ENCODE measurements at places on chromosomes 1 and 21.
A peak's percentile ranks its signal among the peaks of the same experiment; 100 is the strongest.

DNA sequence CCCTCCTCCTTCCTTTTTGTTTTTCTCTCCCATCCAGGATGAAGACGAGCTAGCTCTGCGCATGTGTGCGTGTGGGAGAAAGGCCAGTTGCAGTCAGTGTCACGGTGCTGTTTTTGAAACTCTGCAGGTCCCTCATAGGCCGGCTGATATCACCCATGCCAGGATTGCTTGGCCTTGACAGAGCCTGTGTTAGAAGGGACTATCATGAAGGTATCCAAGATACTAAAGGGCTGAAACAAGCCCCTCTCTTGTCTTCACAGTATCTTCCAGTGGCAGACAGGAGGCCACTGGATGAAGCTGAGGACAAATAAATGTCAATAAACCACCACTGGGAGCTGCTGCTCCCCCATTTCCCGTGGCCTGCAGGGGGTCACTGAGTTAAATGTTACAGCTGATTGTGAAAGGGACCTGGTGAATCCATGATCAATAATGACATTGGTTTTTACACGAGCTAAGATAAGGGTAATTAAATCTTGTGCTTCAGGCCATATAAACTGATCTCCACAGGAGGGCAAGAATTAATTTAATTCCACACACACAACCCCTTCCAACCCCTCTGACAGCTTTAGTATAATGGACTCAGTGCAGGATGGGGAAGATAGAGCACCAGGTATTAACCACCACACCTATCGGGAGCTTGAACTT lies 64.6 kb upstream of the TARBP1 start:
- no peaks in the 10 kb centered on the region for H3K27me3 ChIP-seq
- H3K27ac ChIP-seq: no peak overlapping the region
- 0 out of 2 replicates have a peak, but pooled peaks cover 2% of the 10 kb centered on the region for H3K4me1 ChIP-seq

DNA sequence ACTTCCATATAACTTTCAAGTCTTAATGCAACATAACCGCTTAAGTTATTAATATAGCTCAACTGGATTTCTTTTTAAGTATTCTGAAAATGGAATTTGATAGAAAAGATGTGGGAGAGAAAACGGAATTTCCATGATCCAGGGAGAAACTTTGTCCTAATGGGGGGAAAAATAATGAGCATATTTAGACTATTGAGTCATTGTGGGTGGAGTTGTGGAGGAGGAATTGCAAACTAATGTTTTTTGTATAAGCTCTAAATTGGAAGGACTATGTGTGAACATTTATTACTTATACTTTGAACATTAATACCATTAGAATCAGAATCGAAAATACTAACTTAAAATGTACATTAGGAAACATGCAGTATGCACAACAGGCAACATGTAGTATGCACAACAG lies 159.9 kb upstream of the NEGR1 start:
- no peaks in the 10 kb centered on the region for H3K36me3 ChIP-seq
- no peak overlapping the region for H3K4me3 ChIP-seq
- DNase-seq: no peak
- no peaks in the 10 kb centered on the region for H3K4me1 ChIP-seq
- no peak overlapping the region for H3K27ac ChIP-seq
- H3K27me3 ChIP-seq: no peaks in the 10 kb centered on the region

DNA sequence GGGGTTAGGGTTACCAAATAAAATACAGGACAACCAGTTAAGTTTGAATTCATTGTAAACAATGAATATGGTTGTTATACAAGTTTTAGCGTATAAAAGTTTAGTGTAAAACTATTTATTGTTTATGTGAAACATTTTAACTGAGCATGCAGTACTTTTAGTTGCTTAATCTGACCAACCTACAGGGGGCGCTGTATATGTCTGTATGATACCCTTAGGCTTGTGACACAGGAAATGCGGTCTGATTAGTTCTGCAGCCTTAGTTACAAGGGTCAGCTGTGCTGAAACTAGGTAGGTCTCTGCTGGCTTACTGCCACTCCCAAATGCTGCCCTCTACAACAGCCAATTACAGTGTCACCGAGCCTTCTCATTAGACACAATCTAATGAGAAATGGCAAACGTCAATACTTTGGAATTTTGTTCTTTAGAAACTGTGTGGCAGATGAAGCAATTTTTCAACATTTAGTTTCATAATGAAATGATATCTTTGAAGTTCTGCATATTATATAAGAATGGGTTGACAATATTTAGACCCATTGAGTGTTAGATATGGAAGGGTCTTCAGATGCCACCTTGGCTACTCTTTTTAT lies 56.2 kb downstream of the NTNG1 start:
- peaks cover 8% of the 10 kb centered on the region for H3K4me1 ChIP-seq
- peak; percentile 74 for DNase-seq
- H3K27ac ChIP-seq: no peak overlapping the region
- no peak overlapping the region for H3K4me3 ChIP-seq
- no peaks in the 10 kb centered on the region for H3K36me3 ChIP-seq

DNA sequence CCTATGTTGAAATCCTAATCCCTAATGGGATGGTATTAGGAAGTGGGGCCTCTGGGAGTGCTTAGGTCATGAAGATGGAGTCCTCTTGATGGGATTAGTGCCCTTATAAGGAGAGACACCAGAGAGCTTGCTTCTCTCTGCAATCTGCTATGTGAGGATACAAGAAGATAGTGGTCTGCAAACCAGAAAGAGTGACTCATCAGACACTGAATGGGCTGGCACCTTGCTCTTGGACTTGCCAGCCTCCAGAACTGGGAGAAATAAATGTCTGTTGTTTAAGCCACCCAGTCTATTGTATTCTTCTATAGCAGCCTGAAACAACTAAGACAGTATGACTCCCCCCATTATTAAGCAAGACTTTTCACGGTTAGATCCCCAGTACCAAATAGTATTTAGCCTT lies 43.3 kb downstream of the C8B start:
- no peak for DNase-seq
- H3K27ac ChIP-seq: no peak overlapping the region
- no peaks in the 10 kb centered on the region for H3K27me3 ChIP-seq

GRCh38 chr1:8176279-8176678 lies 141.6 kb upstream of the SLC45A1 start:
- H3K27me3 ChIP-seq: no peaks in the 10 kb centered on the region
- H3K4me3 ChIP-seq: no peak overlapping the region
- H3K4me1 ChIP-seq: no peaks in the 10 kb centered on the region

- H3K4me3 ChIP-seq: no peak overlapping the region
- no peak for DNase-seq
- no peak overlapping the region for H3K27ac ChIP-seq
- no peaks in the 10 kb centered on the region for H3K36me3 ChIP-seq
- no peaks in the 10 kb centered on the region for H3K27me3 ChIP-seq
Observed at GRCh38 chr1:78168306-78168705, 122.5 kb downstream of the GIPC2 start.

- H3K27me3 ChIP-seq: no peaks in the 10 kb centered on the region
- no peak for DNase-seq
- no peaks in the 10 kb centered on the region for H3K36me3 ChIP-seq
- no peaks in the 10 kb centered on the region for H3K4me1 ChIP-seq
- no peak overlapping the region for H3K4me3 ChIP-seq
- H3K27ac ChIP-seq: no peak overlapping the region
Observed at GRCh38 chr1:58888833-58889232, 105.0 kb upstream of the JUN start.

DNA sequence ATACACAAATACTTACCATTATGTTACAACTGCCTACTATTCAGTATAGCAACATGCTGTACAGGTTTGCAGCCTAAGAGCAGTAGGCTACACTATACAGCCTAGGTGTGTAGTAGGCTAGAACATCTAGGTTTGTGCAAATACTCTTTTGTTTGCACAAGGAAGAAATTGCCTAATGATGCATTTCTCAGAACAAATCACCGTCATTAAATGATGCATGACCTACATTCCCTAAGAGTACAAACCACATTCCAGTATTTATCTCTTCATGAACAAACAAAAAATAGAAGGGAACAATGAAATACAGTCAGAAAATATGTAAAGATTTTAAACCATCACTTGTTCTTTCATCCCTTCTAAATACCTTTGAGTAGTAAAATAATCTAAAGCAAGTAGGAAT lies 109.7 kb upstream of the HP1BP3 start:
- no peaks in the 10 kb centered on the region for H3K27me3 ChIP-seq
- H3K4me3 ChIP-seq: no peak overlapping the region
- DNase-seq: no peak
- no peaks in the 10 kb centered on the region for H3K4me1 ChIP-seq
- no peak overlapping the region for H3K27ac ChIP-seq
- peaks cover 30% of the 10 kb centered on the region for H3K36me3 ChIP-seq

GRCh38 chr1:23563755-23564374 lies 4.6 kb upstream of the ID3 start:
- H3K27ac ChIP-seq: no peak overlapping the region
- H3K27me3 ChIP-seq: no peaks in the 10 kb centered on the region
- no peak overlapping the region for H3K4me3 ChIP-seq
- no peaks in the 10 kb centered on the region for H3K36me3 ChIP-seq
- peaks cover 12% of the 10 kb centered on the region for H3K4me1 ChIP-seq

- H3K36me3 ChIP-seq: no peaks in the 10 kb centered on the region
- H3K4me1 ChIP-seq: no peaks in the 10 kb centered on the region
- H3K4me3 ChIP-seq: no peak overlapping the region
- no peak for DNase-seq
- H3K27ac ChIP-seq: no peak overlapping the region
Observed at GRCh38 chr1:76065270-76065669, 9.3 kb upstream of the ST6GALNAC3 start.

GRCh38 chr1:78664763-78665162 lies 15.1 kb downstream of the IFI44 start:
- no peak overlapping the region for H3K27ac ChIP-seq
- no peaks in the 10 kb centered on the region for H3K27me3 ChIP-seq
- H3K36me3 ChIP-seq: no peaks in the 10 kb centered on the region
- H3K4me1 ChIP-seq: no peaks in the 10 kb centered on the region
- no peak for DNase-seq
- H3K4me3 ChIP-seq: no peak overlapping the region

DNA sequence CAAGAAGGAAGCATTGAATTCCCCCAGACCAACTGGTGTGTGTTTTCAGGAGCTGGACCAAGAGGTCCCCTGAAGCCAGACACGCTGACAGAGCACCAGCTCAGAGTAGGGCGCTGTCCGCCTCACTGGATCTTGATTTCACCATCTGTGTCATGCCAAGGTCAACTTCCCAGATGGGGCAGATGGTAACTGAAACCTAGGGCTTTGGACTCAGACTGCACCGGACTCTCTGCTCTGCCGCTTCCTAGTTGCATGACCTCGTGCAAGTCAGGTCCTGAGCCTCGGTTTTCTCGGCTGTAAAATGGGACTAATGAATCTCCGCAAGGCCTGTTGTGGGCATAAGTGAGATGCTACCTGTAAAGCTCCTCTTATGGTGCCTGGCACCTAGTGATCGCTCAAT lies 17.9 kb upstream of the CASZ1 start:
- no peaks in the 10 kb centered on the region for H3K27me3 ChIP-seq
- no peaks in the 10 kb centered on the region for H3K36me3 ChIP-seq
- no peak overlapping the region for H3K27ac ChIP-seq
- H3K4me3 ChIP-seq: no peak overlapping the region
- no peak for DNase-seq

GRCh38 chr1:5189384-5189783 lies 535.0 kb downstream of the AJAP1 start:
- no peak overlapping the region for H3K4me3 ChIP-seq
- no peaks in the 10 kb centered on the region for H3K27me3 ChIP-seq
- H3K4me1 ChIP-seq: peaks cover 3% of the 10 kb centered on the region
- H3K36me3 ChIP-seq: no peaks in the 10 kb centered on the region
- no peak overlapping the region for H3K27ac ChIP-seq

DNA sequence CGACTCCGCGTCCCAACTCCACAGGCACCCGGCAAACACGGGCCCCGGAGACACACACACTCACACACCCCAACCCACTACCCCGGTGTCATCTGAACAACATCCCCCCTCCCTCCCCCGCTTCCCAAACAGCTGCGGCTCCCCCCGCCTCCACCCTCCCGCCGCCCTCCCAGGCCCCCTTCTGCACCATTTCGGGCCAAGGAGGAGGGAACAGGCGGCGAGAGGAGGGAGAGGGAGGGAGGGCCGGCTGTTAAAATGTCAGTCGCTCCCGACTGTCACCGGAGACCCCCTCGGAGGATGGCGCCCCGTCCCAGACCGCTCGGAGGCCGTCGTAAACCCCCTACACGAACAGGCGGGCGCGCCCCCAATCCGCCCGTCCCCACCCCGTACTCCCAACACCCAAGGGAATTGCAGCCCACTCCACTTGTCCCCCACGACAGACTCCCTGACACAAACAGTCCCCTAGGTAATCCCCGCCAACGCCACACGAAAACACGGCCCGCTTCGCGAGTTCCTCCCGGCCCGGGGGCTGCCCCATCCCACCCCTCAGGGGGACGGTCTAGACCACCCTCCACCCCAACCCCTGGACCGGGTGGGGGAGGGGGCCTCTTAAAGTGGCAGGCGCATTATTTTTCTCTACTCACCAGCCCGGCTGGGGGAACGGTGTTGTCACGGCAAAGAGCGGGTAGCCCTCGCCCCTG lies 583 bp downstream of the MEF2D start:
- no peaks in the 10 kb centered on the region for H3K27me3 ChIP-seq
- H3K4me1 ChIP-seq: peaks cover 19% of the 10 kb centered on the region
- H3K36me3 ChIP-seq: peaks cover 2% of the 10 kb centered on the region
- DNase-seq: no peak

DNA sequence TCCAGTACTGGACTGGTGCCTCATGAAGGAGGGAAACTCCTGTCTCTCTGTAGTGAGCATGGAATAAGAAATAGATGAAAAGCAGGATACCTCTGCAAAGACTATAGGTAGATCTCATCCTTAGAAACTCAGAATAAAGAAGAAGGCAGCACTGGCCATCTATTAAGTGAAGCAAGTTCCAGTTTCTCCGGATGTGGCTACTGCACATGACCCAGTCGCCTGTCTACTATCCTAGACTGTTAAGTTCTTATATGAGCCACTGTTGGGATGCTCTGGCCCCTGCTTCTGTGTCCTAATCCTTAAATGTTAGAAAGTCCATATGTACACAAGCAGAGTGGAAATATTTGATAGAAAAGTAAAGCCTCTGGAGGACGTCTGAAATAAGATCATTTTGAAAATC lies 2.2 kb downstream of the FASLG start:
- no peak for DNase-seq
- H3K27ac ChIP-seq: no peak overlapping the region
- H3K4me3 ChIP-seq: no peak overlapping the region
- H3K4me1 ChIP-seq: no peaks in the 10 kb centered on the region
- no peaks in the 10 kb centered on the region for H3K27me3 ChIP-seq
- no peaks in the 10 kb centered on the region for H3K36me3 ChIP-seq

GRCh38 chr1:62045574-62045973 lies 149.1 kb upstream of the L1TD1 start:
- H3K27ac ChIP-seq: peak overlapping the region; percentile 34
- peaks cover 10% of the 10 kb centered on the region for H3K4me1 ChIP-seq
- peaks cover 4% of the 10 kb centered on the region for H3K36me3 ChIP-seq

DNA sequence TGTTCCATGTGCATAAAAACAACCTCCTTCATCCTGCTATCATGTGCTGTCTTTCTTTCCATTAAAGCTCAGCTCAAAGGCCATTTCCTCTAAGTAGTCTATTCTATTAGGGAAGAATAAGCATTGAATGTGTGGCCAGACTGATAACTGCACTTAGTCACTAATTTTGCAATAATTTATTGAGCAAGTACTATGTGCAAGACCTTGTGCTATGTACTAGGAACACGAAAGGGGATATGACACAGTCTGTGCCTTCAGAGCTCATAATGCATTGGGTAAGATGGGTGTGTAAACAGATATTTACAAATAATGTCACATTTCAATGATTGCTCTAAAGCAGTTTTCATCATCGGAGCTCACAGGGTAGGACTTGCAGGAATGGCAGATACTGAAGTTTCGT lies 54.2 kb downstream of the NMNAT2 start:
- H3K4me3 ChIP-seq: no peak overlapping the region
- H3K4me1 ChIP-seq: no peaks in the 10 kb centered on the region
- H3K27me3 ChIP-seq: no peaks in the 10 kb centered on the region
- no peaks in the 10 kb centered on the region for H3K36me3 ChIP-seq
- H3K27ac ChIP-seq: no peak overlapping the region
- no peak for DNase-seq
